D721Med (cell line): ENCODE measurements at places on chromosomes 7 and 10.

GRCh38 chr7:106190589-106191330, 78.6 kb upstream of the SYPL1 start:
- DNase-seq = no peak

- no peak for DNase-seq
Observed at GRCh38 chr7:43490016-43490415, 92.9 kb upstream of the STK17A start.

DNA sequence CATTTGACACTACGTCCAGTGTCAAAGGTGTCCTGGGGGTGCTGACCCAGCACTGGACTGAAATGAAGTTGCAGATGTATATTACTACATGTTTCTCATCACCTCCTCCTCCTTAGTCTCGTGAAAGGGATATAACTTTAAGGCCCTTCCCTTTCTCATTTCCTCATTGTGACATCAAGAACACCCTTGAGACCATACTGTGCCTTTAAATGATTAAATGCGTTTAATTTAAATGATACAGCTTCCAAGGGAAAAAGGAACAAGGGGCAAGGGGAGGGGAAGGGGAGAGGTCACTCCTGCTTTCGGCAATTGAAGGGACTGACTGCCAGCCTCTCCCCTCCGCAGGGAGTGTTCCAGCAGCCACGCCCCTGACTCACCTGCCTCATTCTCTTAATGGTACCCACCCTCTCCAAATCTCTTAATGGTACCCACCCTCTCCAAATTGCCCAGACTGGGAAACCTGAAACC, 80.5 kb upstream of the KMT2E start:
- DNase-seq = no peak

- DNase-seq = no peak
Observed at GRCh38 chr7:111735661-111736551, 173.6 kb upstream of the IMMP2L start.

DNA sequence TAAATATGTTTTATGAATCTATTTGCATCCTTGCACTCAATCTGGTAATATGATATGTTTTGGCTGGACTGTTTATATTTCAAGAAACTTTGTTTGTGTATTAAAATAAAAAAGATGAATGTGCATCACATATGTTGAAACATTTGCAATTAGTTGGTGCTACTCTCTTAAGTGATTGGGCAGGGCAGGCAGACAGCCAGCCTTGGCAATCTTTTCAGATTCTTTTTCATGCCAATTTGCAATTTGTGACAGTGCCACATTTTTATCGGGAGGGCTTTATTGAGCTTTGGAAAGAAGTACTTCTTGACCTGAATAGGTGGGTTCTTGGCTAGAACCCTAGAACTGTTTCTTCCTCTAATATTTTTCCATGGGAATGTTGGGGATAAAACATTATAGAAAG, 152.2 kb downstream of the NXPH1 start:
- DNase-seq = no peak

DNA sequence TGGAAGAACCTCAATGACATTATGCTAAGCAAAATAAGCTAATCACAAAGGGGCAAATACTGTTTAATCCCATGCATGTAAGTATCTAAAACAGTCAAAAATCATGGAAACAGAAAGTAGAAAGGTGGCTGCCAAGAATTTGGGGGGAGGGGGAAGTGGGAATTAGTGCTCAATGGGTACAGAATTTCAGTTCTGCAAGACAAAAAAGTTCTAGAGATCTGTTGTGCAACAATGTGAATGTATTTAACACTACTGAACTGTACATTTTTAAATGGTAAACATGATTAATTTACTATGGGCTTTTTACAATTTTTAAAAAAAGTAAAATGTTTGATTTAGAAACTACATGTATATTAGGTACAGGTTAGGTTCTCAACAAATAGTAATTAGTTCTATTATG, 11.9 kb downstream of the EZH2 start:
- no peak for DNase-seq

GRCh38 chr7:147240468-147240867, 1123.9 kb downstream of the CNTNAP2 start:
- DNase-seq = no peak

- no peak for DNase-seq
Observed at GRCh38 chr7:130409067-130409711, 28.9 kb downstream of the CPA1 start.

DNA sequence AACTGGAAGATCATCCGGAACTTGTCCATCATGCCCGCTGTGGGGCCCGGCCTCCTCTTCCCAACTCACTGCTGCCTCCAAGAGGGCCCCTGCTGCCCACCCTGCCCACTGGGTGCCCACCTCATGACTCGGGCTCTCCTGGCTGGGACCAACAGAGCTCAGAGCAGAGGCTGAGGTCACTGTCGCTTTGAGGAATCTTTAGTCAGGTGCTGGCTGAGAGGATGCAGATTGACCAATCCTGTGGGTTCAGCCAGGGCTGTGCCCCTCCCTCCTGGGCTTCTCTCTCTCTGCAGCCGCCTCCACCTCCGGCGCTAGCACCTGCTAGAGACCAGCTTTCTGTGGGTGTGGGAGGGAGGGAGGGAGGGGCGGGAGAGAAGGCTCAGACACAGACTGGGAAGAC, at the start of gene CALHM1:
Gene CALHM1 (minus strand): TSS at position 181 of the 400 bp plus-strand sequence. CDS start 149 bp downstream, at position 32.
- no peak for DNase-seq

- DNase-seq = no peak
Observed at GRCh38 chr10:69123306-69123746, 652 bp upstream of the VPS26A start.

- DNase-seq = no peak
Observed at GRCh38 chr10:51620131-51620530, 79.3 kb downstream of the CSTF2T start.
